ENCODE measurements at places on chromosomes 2 and 18. TPM values are rescaled to one million over a fixed set of nuclear protein-coding genes. Genes with fewer than 3 reads are reported as not detected.

INHA gene
- 0.22 TPM for total RNA-seq

EMILIN1 gene
- 203 TPM for total RNA-seq

STON1 gene
- total RNA-seq = 20.1 TPM

ALPI gene
- total RNA-seq = not detected

SKA1 gene
- 2.0 TPM for total RNA-seq

SRD5A2 gene
- not detected for total RNA-seq

GPR39 gene
- total RNA-seq = 21.2 TPM

ZC3H8 gene
- total RNA-seq = 2.1 TPM

CCDC74B gene
- total RNA-seq = 2.6 TPM

MAP4K3 gene
- total RNA-seq = 95.9 TPM

MTA3 gene
- 32.4 TPM for total RNA-seq

AQP12B gene
- not detected for total RNA-seq

DYNAP gene
- not detected for total RNA-seq

SCN9A gene
- total RNA-seq = 60.1 TPM

IL1RN gene
- not detected for total RNA-seq

SERPINB11 gene
- total RNA-seq = not detected

ST6GAL2 gene
- 0.44 TPM for total RNA-seq

ERICH2 gene
- total RNA-seq = not detected

CLEC4F gene
- total RNA-seq = not detected

CASP8 gene
- 34.9 TPM for total RNA-seq

ATP6V1C2 gene
- total RNA-seq = 0.14 TPM

CKAP2L gene
- 0.88 TPM for total RNA-seq

CDH7 gene
- not detected for total RNA-seq

Data from placental pericyte (primary cell).